Body of pancreas (tissue), 4 donors: ENCODE measurements at places on chromosomes 1 and 21. TPM values are rescaled to one million over a fixed set of nuclear protein-coding genes. Genes with fewer than 3 reads are reported as not detected.

The TNNT2 gene
- 1.8 TPM for total RNA-seq

DNA sequence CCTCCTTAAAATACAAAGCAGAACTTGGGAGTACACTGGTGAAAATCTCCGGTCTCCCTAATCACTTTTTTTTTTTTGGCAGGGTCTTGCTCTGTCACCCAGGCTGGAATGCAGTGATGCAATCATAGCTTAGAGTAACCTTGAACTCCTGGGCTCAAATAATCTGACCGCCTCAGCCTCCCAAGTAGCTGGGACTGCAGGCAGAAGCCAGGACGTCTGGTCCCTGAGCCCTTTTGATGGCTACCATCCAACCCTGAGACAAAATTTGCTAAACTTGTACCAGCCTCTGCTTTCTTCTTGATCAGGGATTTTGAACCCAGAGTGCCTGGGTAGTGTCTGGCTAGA, 4.1 kb downstream of the L1TD1 start:
- peak; percentile 51 for DNase-seq

DNA sequence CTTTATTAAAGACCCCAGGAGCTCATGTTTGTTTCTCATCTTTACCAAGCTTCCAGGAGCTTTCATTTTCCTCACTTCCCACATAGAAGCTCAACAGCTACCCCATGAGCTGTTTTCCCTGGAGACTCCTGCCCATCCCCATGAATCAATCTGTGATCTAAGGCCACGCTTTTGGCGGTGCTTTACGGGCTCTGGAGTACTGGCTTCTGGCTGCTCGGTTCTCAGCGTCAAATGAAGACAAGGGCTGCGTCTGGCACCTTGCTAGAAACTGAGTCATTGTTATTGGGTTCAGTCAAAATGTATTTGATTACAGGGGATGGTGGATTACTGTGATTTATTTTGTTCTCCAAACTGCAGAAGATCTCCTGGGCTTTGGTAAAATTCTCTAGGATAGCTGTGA, 39.9 kb downstream of the ACP6 start:
- no peak for DNase-seq

- no peak for DNase-seq
Observed at GRCh38 chr1:14689996-14690615, 91.6 kb downstream of the KAZN start.

The LRRC53 gene
- not detected for total RNA-seq

DNA sequence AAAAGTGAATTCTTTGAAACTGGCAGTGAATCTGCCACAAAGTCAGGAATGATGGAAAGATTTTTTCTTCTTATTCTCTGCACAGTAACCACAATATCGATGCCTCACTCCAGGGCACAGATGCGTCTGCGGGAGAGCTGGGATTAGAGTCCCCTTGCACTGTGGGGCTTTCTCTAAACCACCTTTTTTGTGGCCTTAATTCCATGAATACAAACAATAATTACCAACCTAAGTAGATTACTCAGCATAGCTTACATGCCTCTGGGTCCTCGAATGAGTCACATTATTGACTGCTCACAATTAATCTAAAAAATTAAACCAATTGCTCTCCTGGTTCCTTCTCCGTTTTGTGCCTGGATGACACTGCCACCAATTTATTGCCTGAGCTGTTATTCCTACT, 125.8 kb downstream of the KAZN start:
- DNase-seq, result no peak
